Hair follicular keratinocyte (primary cell): ENCODE measurements at places on chromosomes 2 and 18. TPM values are rescaled to one million over a fixed set of nuclear protein-coding genes. Genes with fewer than 3 reads are reported as not detected.

Gene YES1
- 214 and 220 TPM in 2 replicates for total RNA-seq

Gene TAF4B
- total RNA-seq: 7.1 and 7.8 TPM in 2 replicates

Gene CELF4
- not detected in 2 replicates for total RNA-seq

Gene RGPD6
- 1.5 and 14.2 TPM in 2 replicates for total RNA-seq

Gene TUBA4B
- not detected in 2 replicates for total RNA-seq

Gene TXNDC9
- total RNA-seq: 63.2 and 66.8 TPM in 2 replicates

Gene DYNAP
- total RNA-seq: not detected in 2 replicates

Gene DSG1
- 0.38 and 0.55 TPM in 2 replicates for total RNA-seq

Gene B3GNT7
- 0.34 and 0.47 TPM in 2 replicates for total RNA-seq

Gene IL36G
- total RNA-seq: 5.0 and 9.3 TPM in 2 replicates

Gene ITSN2
- 15.2 and 23.5 TPM in 2 replicates for total RNA-seq
